ENCODE measurements at places on chromosomes 2 and 18.
A peak's percentile ranks its signal among the peaks of the same experiment; 100 is the strongest.

DNA sequence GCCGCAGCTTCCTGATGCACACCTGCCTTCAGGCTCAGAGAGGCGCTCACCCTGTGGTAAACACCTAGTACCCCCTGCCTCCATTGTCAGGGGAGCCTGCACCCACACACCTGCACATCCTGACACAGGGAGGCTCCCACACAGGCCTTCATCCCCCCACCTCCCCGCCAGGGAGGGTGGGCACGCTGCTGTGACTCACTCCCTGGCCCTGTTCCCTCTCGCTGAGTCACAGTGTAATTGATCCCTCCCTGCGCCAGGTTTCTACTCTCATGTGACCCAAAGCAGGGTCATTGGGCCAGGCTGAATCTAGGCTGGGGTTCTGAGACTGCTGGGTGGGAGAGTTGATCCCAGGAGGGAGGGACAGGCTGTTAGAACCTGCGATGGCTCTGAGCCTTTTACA is 8.5 kb upstream of the CELF4 start:
- no peak for DNase-seq

DNA sequence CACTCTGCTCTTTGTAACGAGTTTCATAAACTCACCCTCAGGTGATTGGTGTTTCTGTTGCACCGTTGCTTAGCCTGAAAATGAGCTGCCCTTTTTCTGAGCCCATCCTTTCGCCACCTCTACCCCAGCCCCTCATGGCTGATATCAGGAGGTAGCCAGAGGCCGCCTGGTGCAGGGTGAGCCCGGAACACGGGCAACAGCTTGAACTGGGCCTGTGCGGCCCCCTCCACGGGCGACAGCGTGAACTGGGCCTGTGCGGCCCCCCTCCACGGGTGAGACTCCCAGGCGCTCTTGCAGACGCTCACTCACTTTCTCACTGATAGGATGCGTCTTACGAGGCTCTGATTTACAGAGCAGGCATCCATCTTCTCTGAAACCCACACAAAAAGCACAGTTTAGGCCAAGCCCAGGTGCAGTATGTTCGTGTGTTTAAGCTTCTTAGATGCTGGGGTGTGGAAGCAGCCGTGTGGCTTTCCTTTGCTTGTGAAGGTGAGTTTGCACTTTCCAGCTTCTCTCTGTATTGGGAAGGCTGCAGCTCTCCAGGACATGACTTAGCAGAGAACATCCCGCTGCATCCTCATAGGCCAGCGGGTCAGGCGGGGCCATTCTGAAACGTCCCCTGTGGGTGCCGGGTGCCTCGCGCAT is 83.5 kb downstream of the NFATC1 start:
- no peak for DNase-seq

DNA sequence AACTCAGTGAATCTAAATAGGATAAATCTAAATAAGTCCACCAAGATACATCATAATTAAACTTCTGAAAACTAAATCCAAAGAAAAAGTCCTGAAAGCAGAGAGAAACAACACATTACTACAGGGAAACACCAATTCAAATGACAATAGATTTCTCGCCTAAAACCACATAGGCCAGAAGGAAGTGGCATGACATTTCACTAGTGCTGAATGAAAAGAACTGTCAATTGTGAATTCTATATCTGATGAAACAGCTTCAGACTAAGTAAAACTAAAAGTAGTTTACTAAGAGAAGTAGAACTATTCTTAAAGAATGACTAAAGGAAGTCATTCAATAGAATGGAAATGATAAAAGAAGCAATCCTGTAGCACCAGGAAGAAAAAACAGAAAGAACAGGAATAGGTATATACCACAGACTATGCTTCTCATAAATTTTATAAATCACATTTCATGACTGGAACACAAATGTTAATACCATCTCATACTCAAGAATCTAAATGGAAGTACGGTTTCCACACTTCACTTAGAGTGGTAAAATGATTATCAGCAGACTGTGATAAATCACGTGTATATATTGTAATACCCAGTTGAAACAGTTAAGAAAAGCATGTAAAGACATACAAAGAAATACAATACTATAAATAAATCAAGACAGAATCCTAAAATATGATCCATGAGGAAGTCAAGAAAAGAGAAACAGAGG is 46.4 kb downstream of the ASXL2 start:
- DNase-seq = no peak

DNA sequence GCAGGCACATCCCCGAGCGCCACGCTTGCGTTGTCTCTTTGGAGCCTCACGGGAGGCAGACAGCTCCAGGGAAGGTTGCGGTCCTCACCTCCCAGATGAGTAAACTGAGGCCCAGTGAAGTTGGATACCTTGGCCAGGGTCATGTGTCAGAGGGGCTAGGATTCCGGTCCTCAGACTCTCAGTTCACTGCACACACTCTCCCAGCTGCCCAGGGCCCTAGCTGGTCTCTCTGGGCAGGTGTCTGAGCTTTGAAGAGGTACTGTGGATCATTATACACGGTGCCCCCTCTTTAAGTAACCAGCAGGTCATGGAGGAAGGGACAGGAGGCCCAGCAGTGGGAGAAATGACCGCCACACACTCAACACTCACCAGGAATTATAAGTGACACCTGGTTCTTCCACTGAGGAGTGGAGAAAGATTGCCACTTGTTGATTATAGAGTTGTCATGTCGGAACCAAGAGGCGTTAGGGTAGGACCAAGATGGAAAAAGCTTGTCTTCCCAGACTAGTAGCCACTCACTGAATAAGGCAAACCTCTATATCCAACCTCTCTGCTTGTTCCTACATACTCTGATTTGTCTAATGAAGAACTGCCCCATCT is 588 bp downstream of the TMEM214 start:
- no peak for DNase-seq

DNA sequence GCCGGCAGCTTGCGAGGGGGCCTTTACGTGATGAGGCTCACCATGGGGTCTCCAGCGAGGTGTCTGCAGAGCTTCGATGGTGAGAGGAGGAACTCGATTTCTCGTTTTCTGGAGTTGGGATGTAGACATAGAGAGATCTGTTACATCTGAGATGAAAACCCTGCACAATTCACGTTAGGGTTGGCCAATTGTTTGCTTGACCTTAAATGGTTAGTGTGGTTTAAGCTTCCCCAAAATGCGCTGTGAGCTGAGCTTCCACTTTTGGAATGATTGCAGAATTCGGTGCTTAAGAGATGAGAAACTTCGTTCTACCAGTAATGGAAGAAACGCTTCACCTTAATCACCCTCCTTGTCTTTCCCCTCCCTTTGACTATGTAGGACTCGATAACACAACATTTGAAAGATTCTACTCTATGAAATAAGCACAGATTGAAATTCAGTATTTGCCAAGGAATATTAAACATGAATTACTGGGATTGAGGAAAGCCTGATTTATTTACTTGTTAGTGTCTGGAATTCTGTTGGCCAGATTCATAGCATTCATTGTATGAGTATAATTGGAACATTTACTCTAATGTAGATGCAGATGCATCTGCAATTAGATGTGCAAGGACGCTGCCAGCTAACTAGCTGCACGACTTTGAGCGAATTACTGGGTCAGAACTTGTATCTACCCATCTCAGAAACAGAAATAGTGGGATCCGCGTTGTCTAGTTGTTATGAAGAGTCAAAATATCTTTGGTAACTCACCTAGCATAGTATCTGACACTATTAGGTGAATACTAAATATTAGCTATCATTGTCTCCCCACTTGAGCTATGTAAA is 1.6 kb upstream of the KLF7 start:
- peak; percentile 79 for DNase-seq

GRCh38 chr18:46481048-46481846 is 175.8 kb downstream of the LOXHD1 start:
- DNase-seq = peak; percentile 34

DNA sequence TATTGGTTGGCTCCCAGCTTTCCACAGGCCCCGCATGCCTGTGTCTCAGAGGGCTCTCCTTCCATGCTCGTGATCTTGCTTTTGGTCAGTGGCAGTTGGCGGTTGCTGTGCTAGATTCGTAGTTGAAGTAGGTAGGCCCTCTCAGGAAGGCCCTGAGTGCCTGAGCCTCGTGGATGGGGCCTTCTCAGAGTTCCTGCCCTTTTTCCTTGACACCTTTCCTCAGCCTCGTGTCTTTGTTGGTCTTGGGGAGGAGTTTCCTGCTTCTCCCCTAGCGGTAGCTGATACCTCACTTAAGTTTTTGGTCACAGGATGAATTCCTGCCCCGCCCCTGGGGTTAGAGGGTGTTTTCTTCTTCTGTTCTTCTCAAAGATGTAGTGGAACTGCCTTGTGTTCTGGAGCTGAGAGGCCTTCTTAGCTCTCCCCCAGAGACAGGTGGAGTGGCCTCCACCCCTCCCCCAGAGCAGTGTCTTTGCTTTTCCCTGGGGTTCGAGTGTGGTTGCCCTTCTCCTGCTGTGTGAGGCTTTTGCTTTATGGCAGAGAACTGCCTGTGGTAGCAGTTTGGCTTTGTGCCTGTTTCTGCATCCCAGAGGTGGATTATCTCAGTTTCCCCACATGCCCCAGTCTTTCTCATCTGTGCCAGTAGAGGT is 94.8 kb downstream of the ZNF407 start:
- DNase-seq = no peak

DNA sequence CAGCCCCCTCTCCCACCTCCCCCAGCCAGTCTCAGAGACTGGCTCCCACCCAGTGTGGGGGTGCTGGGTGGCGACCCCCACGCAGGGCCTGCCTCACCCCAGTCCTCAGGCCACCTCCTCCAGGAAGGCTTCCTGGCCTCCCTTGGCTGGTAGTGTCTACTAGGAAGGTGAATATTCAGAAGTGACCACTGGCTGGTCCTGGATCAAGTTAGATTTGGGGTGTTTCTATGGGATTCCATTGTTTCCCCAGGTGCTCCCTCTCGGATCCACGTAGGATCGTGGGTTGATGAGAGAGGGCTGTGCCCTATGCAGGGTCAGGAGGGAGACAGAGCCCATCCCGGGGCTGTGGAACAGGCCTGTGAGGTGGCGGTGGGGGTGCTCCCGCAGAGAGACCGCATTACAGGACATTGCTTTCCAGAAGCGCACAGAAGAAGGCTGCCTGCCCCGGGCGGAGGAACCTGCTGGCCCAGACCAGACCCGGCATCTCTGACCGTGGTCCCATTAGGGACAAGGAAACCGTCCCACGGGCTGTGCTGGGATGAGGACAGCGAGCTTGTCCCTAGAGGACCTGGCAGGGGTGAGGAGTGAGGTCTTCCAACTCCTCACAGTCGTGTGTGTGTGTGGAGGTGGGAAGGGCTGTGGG is 3.3 kb downstream of the PDCD1 start:
- no peak for DNase-seq

DNA sequence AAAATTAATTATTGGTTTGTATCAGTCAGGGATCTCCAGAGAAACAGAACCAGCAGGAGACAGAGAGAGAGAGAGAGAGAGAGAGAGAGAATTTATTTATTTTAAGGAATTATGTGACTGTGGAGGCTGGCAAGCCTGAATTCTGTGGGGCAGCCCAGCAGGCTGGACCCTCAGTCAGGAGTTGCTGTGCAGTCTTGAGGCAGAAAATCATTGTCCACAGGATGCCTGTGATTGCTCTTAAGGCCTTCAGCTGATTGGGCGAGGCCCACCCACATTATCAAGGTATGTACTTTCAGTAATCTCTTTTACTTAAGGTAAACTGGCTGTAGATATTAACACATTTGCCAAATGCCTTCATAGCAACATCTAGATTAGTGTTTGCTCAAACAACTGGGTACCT is 155.3 kb downstream of the SEPTIN10 start:
- DNase-seq = no peak

DNA sequence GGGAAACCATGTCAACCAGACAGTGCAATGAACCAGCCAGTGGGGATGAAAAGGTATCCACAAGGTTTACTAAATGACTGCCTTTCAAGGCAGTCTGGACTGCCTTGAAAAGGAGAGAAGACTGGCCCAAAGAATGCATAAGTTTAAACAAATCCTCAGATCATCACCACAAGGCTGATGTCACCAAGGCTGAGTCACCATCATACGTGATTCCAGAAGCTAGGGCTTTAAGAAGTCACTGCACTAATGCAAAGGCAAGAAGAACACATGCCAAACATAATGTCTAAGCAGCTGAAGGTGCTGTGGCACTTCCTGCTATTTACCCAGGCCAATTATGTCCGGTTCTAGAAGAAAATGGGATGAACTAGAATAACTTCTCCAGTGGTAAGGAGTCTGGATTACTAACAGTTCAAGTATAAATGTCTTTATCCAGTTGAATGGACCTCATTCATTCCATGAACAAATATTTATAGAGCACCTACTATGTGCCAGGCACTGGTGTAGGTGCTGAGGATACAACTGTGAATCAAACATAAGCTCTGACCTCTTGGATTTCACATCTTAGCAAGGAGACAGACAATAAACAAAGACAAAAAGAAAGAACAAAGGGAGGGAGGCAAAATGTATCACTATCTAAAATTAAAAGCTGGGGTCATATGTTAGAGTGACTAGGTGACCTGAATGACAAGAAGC is 37.6 kb upstream of the ONECUT2 start:
- peak; percentile 54 for DNase-seq

GRCh38 chr18:47342566-47342965 is 91.1 kb upstream of the SKOR2 start:
- DNase-seq = peak; percentile 19

GRCh38 chr2:42132966-42133641 is 36.0 kb upstream of the EML4 start:
- peak; percentile 99 for DNase-seq

DNA sequence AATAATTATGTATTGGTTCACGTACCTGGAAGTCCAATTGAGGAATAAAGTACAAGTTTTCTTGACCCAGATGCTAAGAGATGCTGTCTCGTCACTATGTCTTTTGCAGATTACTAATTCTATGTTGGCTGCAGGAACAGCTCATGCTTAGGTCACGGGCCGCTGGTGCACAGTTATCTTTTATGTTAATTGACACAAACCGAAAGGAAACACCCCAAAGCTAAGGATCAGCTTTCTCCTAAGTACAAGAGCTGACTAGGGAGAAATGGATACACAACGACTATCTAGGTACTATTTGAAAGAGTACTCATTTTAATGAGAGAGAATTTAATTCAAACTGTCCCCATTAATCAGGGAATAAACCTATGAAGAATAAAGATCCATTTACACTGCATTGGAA is 217.7 kb upstream of the SLC35G4 start:
- DNase-seq = no peak

DNA sequence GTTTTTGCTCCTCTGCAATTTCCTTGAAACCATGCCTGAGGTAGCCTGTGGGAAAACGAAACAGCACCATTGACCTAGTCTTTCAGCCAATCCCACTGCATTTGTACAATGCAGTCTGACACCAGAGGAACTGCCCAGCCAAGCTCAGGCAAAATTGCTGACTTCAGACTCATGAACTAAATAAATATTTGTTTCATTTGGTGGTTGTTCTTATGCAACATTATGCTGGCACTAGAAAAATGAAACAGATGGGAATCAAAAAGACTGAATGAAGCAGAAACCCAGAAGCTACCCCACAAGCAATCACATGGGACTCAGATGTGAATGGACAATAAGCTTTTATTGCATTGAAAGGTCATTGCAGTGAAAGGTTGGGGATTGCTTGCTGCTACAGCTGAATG is 1.7 kb downstream of the NAT8 start:
- DNase-seq = no peak

- DNase-seq = peak; percentile 93
Measured at GRCh38 chr18:22314420-22314819, 103.3 kb downstream of the CTAGE1 start.

GRCh38 chr2:30178618-30179434 is 32.0 kb downstream of the YPEL5 start:
- peak; percentile 21 for DNase-seq
